ENCODE measurements at places on chromosomes 3 and 15.

DNA sequence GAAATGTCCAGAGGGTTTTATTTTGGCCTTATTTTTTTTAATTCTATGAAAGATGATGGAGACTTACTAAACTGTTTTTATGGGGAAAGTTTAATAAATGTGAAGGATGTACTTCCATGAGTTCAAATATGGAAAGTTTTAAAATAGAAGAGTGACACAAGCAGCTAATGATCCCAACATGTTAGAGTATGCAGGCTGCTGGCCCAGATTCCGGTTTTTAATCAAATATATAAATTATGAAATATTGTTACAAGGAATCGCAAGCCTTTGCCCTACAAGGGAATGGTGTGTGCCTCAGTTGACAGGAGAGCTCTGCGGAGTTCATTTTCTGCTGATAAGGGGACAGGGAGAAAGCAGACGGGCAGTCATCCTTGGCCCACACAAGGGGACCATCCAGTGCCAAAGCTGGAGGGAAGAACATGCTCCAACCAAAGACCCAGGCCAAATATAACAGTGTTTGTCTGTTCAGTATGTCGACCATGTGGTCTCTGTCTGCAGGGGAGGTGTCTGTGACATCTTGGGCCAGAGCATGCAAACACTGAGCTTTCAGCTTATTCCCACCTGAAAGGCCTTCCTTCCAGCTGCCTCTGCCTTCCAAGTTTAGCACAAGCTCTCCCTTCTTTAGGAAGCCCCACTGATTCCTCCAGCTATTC is 69.8 kb downstream of the SSUH2 start:
- no peak for DNase-seq

- DNase-seq: no peak
Measured at GRCh38 chr15:60301024-60301423, 96.8 kb downstream of the ANXA2 start.

- no peak for DNase-seq
Measured at GRCh38 chr15:97786741-97787140, 173.8 kb upstream of the ARRDC4 start.

- no peak for DNase-seq
Measured at GRCh38 chr3:11467875-11468274, 175.8 kb downstream of the VGLL4 start.

DNA sequence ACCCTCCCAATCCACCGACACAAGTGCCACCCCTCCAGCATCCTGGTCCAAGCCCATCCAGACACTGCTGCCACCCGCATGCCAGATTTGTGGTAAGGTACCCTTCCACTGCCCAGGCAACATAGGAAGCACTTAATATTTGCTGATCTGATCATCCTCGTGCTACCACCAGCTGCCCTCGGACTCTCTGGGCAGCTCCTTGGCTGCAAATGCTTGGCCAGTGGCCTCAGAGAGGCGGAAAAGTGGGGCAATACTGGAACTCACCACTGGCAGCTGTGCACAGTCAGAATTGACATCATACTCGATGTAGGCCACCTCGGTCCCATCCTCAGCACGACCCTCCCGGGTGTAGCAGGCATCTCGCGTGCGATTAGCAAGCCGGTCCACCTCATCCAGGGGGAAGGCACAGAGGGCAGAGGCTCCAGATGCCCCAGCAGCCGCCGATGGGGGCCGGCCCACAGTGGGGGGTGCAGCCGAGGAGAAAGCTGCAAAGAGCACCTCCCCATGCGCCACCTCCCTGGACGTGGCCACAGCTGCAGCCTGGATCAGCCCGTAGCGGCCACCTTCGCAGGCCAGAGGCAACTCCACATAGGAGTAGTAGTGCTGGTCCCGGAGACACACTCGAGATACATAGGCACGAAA is 6.5 kb downstream of the PLXNB1 start:
- no peak for DNase-seq

DNA sequence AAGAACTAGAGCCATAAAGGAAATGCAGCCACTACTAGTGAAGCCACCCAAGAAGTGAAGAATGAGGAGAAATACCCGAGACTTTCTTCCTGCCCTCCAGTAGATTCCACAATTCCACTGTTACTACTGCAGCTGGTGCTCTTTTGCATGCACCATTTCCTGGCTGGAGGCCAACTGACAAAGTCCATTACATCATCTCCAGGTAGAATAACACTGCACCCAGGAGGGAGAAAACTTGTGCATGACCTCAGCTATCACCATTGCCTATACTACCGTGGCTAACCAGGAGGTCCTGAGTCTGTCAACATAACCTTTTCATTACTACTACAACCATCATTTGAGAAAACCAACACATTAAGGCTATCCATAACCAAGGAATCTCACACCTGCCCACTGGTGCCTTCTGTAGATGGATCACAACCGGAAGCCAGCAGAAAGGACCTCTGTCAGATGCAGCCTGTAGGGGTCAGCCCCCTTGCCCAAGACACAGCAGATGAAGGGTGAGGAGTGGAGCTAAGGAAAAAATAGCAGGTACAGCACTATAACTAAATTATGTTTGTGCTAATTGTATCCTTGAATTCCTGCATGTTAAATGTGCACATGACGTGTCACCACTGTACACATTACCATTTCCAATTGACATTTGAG is 200.8 kb upstream of the C2CD4B start:
- no peak for DNase-seq

DNA sequence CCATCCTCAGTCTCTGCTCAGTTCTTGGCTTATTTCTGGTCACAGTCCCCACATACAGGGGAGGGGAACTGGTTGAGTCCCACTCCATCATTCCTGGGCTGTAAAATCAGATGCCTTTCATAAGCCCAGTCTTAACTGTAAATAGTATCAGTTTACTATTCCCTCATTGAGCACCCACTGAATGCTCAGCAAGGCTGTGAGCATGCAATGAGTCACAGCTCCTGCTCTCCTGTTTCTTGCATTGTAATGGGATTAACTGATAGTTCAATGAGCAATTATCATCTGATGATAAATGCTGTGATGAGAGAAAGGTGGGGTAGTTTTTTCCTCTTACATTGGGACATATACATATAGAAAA is 113.6 kb upstream of the TPM1 start:
- no peak for DNase-seq

GRCh38 chr3:159128628-159129027 is 326.8 kb downstream of the MFSD1 start:
- DNase-seq: no peak

DNA sequence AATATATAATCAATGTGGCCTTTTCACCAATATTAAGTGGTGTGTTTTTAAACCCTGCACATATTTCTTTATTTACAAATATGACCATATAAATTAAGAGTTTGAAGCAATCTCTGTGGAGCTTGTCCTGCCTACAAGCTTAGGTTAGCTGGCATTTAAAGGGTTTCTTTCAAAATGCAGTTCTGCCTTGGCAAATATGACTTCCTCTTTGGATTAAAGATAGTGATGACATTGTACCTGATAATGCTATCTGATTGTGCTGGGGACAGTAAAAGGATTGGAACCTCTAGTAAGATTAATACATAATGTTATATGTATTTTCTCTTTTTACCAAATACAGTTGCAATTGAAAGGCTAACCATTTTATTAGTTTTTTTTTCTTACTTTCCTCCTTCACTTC is 249.1 kb downstream of the OTOL1 start:
- no peak for DNase-seq

DNA sequence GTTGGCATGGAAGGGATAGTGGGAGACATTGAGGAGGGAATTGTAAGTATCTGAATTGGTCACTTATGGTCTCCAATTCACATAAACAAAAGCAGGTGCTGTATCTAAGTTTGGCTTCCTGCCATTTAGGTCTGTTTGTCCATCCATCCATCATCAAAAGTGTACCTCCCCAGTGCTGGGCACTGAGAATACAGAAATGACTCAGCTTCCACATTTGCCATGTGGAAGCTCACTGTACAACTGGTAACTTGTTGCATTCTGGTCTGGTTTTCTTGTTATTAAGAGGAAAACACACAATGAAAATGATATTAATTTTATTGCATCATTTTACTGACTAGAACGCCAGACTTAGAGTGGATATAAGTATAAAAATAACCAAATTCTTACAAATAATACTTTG is 30.9 kb upstream of the MUC13 start:
- no peak for DNase-seq

DNA sequence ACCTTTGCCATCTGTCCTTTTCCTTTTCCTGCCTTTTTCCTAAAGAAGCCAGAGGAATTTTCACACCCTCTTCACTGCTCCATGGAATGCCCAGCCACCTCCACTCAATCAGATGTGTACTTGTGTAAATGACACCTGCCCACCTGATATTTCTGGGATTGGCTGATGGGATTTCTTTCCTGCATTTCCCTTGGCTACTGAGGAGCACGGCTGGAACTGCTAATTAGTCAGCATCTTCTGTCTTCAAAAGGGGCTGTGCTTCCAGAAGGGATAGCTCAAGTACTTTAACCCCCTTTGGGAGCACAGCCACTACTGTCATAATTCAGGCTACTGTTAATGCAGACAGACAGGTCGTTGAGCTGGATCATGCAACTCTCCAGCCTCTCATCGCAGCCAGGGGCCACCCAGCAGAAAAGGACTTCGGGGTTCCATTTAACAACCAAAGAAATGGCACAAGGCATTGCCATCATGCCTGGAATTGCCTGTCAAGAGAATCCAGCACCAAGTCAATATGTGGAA is 38.6 kb downstream of the MGLL start:
- DNase-seq: no peak

DNA sequence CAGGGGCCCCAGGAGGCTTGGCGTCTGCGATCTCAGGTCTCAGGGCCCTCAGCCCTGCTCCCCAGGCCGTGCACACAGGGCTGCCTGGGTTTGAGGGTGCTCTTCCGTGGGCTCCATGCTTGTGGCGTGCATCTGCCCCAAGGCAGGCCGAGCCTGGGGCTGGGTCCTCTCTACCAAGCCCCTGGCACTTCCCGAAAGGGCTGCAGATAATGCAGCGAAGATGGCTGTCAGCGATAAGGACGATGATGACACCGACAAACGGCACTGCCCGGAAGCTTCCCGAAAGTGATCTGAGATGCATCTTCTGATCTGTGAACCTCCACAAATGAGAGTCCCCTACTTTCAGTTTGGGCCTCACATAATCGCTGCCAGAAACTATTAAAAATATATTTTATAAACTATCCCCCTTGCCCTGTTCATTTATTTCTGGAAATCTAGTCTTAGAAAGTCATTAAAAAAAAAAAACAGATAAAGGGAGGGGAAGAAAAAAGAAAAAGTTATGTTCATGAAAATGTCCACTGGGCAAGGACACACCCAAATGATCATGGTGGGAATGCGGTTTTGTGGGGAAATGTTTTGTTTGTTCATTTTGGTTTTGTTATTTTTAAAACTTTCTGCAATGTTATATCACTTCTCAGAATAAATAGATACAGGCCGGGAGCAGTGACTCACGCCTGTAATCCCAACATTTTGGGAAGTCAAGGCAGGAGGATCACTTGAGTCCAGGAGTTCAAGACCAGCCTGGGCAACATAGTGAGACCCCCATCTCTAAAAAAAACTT is 51.5 kb downstream of the RPN1 start:
- no peak for DNase-seq

- DNase-seq: no peak
Measured at GRCh38 chr3:159898147-159898546, 90.5 kb upstream of the IL12A start.

- no peak for DNase-seq
Measured at GRCh38 chr3:170164717-170165116, 16.8 kb downstream of the PHC3 start.

GRCh38 chr15:75779504-75779903 is 63.7 kb upstream of the UBE2Q2 start:
- DNase-seq: no peak

GRCh38 chr15:73048624-73049295 is 3.5 kb upstream of the NEO1 start:
- no peak for DNase-seq

- DNase-seq: no peak
Measured at GRCh38 chr3:183244219-183244618, 8.8 kb upstream of the B3GNT5 start.

- DNase-seq: no peak
Measured at GRCh38 chr3:66354001-66354400, 133.2 kb downstream of the SLC25A26 start.

GRCh38 chr3:74614107-74614967 is at the start of gene CNTN3:
Gene CNTN3 (minus strand): TSS chr3:74614659. CDS start chr3:74521112, 93,547 bp downstream.
- no peak for DNase-seq

DNA sequence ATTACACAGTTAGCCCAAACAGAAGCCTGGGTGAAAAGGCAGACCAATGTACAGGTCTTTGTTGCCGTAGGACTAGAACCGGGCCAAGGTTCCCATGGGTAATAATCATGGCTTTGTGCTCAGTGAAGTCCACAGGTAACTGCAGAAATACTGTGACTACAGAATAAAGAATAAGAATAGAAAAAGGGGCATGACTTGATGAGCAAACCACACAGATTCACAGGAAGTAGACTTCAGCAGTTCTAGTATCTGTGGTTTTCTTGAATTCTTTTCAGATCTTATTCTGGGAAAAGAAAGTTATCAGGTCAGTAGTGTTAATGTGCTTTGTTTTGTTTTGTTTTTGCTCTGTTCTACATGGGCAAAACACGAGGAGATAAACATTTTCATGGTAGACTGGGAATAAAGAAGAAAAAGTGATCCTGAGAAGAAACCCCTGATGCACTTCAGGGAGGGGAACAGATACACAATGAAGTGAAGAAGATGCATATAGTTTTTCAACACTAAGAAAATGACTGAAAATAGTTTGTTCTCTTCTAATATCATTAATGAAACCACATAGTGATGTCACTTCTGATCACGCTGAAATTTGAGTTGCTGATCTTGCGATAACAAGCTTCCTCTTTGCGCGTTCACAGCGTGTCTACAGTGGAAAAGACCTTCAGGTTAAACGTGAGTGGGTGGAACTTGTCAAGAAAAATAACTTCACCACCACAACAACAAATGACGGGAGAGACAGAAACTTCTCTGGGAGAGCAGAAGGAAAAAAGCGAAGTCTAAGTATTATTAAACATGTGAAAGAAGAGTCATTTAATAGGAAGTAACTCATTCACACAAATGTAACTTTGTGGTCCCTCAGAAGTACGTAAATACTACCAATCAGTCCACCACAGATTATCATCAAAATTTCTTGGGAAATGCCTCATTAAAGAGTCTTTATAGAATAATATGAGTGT is 315.8 kb upstream of the SATB1 start:
- peak; percentile 73 for DNase-seq

- no peak for DNase-seq
Measured at GRCh38 chr15:63061975-63062374, 19.4 kb downstream of the TPM1 start.

DNA sequence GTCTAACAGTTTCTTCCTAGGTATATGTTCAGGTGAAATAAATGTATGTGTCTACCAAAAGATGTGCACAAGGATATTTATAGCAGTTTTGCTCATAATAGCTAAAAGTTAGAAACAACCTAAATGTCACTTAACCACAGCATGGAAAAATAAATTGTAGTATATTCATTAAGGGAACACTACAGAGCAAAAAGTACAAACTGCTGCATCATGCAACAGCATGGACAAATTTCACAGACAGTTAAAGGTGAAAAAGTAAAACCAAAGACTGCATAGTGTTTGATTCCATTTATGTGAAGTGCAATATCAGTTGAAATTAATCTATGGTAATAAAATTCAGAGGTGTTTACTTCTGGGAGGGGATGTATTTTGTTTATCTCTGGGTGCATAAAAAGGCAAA is 62.5 kb downstream of the FBXL2 start:
- no peak for DNase-seq

GRCh38 chr3:5330152-5330810 is 142.8 kb downstream of the EDEM1 start:
- peak; percentile 59 for DNase-seq
